Activated gamma-delta T cell treated with Interleukin-2 at 50 U/mL for 16 hours (primary cell): ENCODE measurements at places on chromosomes 7 and 10.

DNA sequence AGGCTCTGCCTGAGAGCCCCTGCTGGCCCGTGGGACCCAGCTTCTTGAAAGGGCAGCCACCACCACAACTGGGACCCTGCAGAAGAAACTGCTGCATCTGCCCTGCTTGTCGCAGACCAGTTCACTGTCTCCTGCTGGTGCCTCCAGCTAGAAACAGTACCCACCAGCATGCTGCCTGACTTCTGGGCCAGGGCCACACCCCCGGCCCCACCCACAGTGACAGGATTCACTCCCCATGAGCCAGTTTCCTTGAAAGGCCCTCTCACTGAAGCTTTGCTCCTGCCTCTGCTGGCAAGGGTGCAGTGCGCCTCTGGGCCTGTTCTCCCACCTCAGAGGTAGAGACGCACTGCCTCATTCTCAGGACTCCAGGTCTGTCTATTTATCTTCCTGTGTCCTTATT lies 32.4 kb downstream of the ANXA11 start:
- no peak for DNase-seq

DNA sequence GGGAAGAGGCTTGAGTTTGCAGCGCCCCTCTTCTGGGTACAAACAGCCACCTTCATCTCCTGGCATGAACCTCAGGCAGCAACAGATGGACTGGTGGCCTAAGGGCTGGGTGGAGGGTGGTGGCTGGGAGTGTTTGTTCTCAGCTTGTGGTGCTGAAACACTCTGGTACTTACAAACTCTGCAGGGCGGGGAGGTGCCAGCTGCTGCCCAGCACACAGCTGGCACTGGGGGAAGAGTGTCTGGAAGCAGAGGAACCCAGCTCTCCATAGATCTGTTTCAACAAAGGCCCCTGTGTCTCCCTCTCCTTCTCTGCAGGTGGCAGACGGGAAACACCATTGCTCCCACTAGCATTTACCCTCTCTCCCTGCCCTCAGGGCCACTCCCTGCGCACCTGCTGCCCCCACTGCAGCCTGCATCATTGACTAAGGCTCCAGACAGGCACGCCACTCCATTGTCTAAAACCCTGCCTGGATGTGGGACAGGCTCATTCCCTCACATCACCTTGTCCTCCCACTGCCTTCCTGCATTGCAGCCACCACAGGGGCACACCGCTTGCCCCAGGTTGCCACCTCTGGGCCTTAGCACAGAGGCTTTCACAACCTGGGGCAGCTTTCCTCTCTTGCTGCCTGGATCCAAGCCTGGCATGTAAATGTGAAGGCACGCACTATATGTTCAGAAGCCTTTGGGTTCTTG lies 6.5 kb downstream of the ARHGAP22 start:
- no peak for DNase-seq

DNA sequence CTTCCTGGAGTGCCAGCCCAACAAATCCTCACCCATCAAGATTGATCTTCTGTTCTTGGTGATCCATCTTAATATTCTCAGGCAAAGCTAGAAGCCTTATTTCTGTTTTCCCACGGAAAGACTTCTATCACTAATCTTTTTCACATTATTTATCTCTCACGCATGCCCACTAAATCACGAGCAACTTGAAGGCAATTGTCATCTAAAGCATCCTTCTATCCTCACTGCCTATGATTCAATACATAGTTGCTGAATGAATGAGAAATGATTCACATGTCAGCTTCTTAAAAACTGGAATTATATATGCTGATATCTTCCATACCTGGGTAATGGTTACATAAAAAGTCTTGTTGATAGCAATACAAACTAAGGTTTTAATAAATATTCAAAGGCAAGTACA lies 12.6 kb upstream of the COL1A2 start:
- no peak for DNase-seq

- DNase-seq: no peak
These were observed 49.2 kb upstream of the NANOS1 start for GRCh38 chr10:118980135-118980865.

- DNase-seq: no peak
These were observed 23.2 kb downstream of the SLC35G1 start for GRCh38 chr10:93917064-93917391.

- no peak for DNase-seq
These were observed 85.6 kb downstream of the IMMP2L start for GRCh38 chr7:111476586-111477293.

DNA sequence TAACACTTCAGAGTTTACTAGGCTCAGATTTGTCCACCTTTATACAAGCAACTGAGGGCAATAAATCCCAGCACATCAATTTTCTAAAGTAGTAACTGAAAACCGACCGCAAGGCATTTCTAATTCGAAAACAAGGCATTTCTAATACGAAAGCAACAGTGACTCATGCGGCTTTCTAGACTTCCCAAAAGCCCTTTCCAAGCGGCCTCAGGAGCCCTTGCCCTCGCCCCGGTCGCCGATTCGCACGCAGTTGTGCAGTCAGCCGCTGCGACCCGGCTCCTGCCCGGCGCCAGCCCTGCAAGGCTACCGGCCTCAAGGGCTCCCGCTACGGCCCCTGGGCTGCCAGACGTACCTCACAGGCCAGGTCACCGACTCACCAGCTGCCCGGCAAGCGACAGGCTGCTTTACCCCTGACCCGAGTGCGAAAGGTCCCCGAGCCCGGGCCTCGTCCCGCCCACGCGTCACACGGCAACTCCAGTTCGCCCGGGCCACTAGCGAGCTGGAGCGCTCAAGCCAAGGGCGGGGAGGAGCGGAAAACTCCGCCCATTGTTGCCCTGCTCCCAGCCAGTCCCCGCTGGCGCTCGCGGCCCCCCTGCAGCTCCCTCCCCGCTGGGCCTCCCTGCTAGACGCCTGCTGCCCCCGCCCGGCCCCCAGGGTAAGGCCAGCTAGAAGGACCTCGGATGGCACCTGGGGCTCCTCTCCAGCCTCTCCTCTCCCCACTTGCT lies 7.3 kb downstream of the NCOA4 start:
- peak; percentile 75 for DNase-seq

GRCh38 chr7:151000897-151001495 lies 10.2 kb downstream of the NOS3 start:
- DNase-seq: no peak

DNA sequence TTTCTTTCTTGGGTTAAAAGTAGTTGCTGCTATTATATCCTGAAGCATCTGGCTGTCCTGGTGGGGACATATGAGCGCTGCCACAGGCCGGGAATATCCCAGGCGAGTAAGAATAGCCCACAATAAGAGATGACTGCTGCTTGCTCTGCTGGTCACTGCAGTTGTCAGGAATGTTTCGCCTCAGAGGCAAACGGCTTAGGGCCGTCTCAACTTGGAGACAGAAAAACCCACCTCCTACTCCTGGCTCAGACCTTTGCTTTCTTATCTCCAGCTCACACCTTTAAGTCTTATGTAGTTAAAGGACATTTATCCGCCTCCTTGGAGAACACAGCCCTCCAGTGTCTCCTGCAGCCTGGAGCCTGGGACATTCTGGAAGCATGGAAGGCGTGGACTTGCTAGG lies at the start of gene GJD4:
TSS of gene GJD4 (plus strand) at position 151 of the 400 bp plus-strand sequence. CDS start at position 378, 227 bp downstream.
- DNase-seq: no peak

DNA sequence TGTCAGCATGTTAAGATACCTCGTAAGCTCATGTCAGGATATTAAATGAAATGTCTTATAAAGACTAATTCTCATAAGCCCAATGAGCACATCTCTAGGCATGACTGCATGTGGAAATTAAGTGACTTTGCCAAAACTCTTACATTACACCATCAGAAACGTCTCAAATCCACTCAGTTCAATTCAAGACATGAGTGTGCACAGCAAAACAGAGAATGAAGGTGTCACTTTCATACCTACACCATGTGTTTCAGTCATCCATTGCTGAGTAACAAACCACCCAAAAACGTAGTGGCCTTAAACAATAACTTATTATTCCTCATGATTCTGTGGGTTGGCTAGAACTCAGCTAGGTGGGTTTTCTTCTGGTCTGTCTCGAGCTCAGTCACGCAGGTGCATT lies 99.8 kb downstream of the ATE1 start:
- no peak for DNase-seq

DNA sequence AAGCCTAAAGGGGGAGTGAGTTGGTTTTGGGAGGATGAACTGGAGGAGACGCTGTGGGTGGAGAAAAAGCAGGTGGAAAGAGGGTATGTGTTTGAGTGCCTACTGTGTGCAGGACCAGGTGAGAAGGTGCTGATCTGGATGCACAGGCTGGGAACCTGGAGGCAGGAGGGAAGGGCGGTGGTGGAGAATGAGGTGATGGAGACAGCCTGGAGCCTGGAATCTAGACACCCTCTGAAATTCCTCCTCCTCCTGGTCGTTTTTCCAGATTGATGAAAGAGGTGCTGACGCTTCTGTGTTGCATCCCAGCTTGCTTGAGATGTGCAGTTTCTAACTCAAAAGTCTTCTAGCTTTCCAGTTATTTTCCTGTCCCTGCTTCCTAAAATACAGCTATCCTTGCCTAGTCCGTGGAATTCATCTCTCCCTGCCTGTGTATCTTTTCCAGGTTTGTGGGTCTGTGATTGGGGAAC lies 67.5 kb downstream of the LRMDA start:
- DNase-seq: no peak

GRCh38 chr10:80509108-80509402 lies 28.6 kb upstream of the SH2D4B start:
- no peak for DNase-seq

- DNase-seq: no peak
These were observed 2.3 kb downstream of the PAX2 start for GRCh38 chr10:100747456-100748230.

DNA sequence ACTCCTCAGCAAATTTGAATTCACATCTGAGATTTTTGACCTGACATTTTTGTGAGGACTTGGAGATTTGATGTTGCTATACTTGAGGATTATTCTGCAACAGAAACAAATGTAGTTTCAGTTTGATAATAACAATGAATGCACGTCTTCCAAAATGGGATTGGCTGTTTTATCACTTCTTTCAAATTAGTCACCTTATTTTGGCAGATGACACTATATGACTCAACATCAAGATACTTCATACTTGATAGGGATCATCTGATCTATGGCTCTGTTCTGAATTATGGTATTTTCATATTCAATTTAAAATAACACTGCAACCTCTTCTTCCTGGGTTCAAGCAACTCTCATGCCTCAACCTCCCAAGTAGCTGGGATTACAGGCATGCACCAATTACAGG lies 24.2 kb downstream of the ARL5B start:
- DNase-seq: no peak

GRCh38 chr10:62491597-62491996 lies 117.4 kb downstream of the ZNF365 start:
- no peak for DNase-seq

DNA sequence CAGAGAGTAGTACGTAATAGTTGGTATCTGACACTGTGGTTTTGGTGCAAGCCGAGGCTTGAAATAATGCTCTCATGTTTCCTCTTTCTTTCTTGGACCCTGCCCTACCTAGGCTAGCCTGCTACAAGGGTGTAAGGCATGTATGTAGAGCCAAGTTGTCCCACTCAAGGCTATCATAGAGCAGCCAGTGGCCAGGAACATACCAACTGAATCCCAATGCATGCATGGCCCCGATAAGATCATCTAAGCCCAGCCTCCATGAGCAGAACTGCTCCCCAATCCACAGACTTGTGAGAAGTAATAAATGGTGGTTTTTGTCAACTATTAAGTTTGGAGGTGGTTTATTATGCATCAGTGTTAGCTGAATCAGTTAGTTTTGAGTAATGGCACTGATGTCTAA lies 250.2 kb downstream of the SH2D4B start:
- no peak for DNase-seq

- DNase-seq: peak; percentile 61
These were observed 558 bp downstream of the VOPP1 start for GRCh38 chr7:55571511-55572377.

- peak; percentile 63 for DNase-seq
These were observed 31.6 kb upstream of the LEP start for GRCh38 chr7:128209229-128210035.

- no peak for DNase-seq
These were observed 74.2 kb upstream of the RHOBTB1 start for GRCh38 chr10:61018146-61018545.

GRCh38 chr10:72616716-72617115 lies 9.2 kb downstream of the MICU1 start:
- no peak for DNase-seq

DNA sequence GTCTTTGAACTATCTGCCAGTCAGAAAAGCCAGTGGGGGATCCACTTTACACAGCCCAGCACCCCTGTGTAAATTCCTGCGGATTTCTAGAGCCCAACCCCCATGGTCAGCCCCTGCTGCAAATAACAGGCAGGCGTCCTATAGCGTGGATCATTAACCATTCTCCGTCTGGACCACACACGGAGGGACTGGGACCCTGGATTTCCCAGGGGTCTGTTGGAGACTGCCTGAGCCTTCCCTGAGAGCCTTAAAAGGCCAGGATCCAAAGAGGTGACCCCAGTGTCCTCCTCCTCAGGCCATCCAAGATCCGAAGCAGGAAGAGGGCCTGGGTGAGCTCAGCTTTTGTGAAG lies 11.2 kb upstream of the GRID1 start:
- DNase-seq: no peak

DNA sequence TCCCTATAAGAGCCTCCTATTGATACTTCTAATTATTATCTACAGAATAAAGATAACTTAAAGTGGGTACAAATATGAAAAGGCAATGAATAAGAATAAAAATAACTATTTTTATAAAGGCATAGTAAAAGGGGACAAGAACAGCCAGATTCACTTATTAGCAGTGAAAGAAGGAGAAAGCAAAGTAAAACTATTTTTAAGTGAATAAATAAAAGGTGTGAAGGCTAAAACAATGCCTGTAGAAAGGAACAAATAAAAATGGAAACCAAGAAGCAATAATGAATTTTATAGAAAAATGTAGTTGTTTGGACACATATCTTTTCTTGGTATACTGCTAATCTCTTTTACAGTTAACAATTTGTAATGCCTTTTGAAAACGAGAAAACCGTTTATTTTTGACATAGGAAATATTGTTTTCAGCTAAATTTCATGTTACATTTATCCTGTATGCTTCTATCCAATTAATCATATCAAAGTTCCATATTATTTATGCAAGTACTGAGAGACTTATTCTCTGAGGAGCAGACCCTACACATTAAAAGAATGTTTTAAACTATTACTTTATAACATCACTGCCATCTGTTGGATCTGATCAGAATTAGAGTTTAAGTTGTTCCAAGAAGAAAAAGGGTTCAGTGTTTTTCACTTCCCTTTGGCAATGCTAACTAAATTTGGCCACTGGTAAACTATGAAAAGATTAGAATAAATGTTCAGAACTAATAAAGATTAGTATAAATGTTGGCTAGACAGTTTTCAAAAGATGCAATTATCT lies 59.1 kb downstream of the ARMC3 start:
- DNase-seq: no peak

DNA sequence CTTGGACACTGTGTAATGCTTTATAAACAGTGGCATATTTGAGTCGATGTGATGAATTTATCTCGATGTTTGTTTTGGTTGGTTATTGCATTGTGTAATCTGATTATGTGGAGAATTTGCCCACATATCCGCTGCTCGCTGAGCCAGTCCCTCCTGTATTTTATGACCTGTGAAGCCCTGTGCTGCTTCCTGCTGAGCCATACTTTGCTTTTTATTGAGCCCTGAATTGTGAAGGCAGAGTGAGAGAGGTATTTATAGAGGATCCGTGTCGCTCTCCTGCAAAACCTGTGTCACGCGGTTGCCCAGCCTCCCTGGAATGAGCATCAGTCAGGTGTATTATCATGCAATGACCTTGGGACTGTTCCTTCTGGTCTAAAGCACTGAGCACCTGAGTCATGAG lies 253.7 kb downstream of the ARHGAP21 start:
- DNase-seq: no peak
